ENCODE measurements at places on chromosomes 16 and 17.

- no peak for DNase-seq
Observed at GRCh38 chr17:15946611-15947120, 1.7 kb downstream of the ADORA2B start.

GRCh38 chr17:28657756-28658155 is 4.0 kb downstream of the SDF2 start:
- DNase-seq, result no peak

DNA sequence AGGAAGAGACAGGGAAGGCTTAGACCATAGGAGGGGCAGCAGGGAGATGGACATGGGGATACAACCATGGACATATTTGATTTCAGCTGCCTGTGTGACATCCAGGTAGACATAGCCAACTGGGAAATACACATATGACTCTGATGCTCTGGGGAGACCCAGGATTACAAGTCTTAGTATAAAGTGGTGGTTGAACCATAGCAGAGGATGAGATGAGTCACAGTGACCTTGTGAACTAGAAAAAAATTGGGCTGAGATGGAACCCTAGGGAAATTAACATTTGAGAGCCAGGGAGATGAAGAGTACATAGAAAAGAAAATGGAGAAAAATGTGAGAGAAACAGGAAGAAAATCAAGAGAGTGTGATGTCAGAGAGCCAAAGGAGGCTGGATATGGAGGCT is 10.2 kb downstream of the MARCHF10 start:
- DNase-seq, result no peak

- peak; percentile 40 for DNase-seq
Observed at GRCh38 chr16:19907161-19907992, 22.7 kb upstream of the GPRC5B start.

- DNase-seq, result no peak
Observed at GRCh38 chr16:85391175-85391707, 221.9 kb upstream of the GSE1 start.

DNA sequence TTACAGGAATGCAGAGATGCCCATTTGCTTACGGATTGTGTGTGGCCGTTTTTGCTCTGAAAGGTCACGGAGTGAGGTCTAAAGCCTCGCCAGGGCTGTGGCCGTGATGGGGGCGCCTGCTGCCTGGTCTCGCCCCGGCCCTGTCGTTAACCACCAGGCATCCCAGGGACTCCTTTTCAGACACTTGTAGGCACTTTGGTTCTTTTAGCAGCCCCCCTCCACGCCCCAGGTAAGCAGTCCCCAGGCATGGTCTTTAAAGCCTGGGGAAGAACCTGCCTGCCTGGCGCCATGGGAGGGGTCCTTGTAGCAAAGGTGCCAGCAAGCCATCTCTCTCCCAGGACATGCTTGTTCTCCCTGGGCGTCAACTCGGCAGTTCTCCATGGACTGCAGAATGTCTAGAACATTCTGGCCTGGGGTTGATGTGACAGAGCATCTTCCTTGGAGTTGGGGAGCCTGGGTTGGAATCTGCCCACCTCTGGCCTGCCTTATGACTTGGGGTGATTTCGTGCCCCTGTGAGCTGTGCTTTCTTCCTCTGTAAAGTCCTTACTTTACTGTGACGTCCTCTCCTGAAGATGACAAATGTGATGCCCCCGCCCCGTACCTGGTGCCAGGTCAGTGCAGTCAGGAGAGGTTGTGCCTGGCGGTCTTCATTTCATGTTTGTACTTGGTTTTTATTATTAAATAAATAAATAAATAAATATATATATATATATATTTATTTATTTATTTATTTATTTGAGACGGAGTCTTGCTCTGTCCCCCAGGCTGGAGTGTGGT is 5.4 kb downstream of the KCTD5 start:
- no peak for DNase-seq

DNA sequence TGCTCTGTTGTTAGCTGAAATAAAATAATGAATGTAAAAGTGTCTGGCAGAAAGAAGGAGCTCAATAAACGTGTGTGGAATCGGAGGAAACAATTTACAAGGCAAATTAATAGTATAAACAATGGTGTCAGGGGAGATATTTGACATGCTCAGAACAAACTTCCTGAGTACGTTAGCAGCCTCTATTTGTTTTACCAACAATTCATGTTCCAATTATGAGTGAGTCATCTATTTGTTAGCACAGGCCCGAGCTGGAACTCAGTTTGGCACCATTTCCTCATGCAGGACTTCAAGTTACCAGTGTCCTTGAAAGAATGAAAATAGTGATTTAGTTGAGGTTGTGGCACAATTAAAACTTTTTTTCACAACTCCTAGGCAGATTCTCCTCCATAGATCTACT is 9.1 kb downstream of the ASIC2 start:
- no peak for DNase-seq

- peak; percentile 88 for DNase-seq
Observed at GRCh38 chr17:29613352-29613837, 9.3 kb downstream of the CORO6 start.

DNA sequence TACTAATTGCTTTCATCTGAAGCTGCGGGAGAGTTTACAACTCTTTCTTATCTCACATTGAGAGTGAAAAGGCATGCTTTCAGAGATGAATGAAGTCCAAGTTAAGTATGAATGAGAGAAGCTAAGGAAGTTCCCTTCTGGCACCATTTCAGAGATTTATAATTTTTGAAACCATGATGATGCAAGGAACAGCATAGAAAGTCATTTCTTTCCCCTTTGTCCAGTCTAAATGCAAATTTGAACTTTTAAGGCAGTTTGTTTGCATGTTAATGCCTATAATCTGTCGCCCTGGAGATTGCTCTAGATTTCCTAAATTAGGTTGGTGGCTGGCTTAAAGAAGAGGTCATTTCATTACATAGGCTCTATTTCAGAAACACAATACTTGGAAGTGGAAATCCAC is 594.8 kb upstream of the GOT2 start:
- DNase-seq, result no peak

DNA sequence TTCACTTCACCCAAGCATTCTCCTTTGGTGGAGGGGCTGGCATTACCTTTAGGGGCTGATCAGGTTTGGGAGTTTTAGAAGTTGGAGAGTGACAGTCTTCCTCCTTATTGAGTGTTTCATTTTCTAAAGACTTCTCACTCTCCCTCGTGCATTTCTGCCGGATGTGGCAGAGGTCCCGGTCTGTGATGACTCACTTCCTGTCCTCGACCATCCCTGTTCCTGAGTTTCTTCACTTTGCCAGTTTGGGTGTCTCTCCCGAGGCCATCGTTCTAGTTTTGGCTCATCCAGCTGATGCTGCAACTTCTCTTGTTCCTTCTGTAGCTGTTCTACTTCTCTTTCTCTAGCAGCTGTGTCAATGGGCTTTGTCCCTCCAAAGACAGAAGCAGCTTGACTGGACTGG is 104.3 kb downstream of the PHKB start:
- no peak for DNase-seq

DNA sequence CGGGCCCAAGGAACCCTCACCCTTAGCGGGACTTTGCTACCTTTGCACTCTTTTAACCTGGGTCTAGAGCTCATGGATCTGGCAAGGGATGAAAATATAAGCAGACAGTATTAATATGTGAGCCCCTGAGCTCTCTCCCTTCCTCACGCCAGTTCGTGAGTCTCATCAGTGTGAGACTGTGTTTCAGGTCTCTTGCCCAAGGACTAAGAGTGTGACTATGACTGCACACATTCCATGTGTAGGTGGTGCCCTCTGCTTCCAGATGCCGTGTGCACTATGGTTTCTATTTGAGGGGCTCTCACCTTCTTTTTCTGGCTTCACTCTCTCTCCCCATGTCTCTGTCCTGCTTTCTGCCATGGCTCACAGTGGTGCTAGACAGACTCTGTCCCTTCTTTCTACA is 40.5 kb downstream of the DHRS7B start:
- DNase-seq, result no peak

- no peak for DNase-seq
Observed at GRCh38 chr17:21371511-21372081, 4.6 kb upstream of the KCNJ12 start.

- DNase-seq, result no peak
Observed at GRCh38 chr17:78048346-78049292, 79.9 kb downstream of the TMC6 start.

- DNase-seq, result no peak
Observed at GRCh38 chr16:84973236-84973635, 38.1 kb downstream of the ZDHHC7 start.

GRCh38 chr17:2777242-2777867 is 18.9 kb upstream of the RAP1GAP2 start:
- DNase-seq, result no peak
